Caco-2 (cell line): ENCODE measurements at places on chromosomes 4 and X. TPM values are rescaled to one million over a fixed set of nuclear protein-coding genes. Genes with fewer than 3 reads are reported as not detected.

Gene RPL34
- total RNA-seq = 1,075 and 1,106 TPM in 2 replicates

Gene PLP1
- total RNA-seq = 3.4 and 3.6 TPM in 2 replicates

Gene SLC30A9
- total RNA-seq = 54.7 and 57.1 TPM in 2 replicates

GRCh38 chrX:56812515-56813105 lies 83.6 kb downstream of the NBDY start:
- no peaks in the 10 kb centered on the region for H3K4me1 ChIP-seq
- DNase-seq = no peak
- no peak overlapping the region for H3K27ac ChIP-seq
- no peaks in the 10 kb centered on the region for H3K36me3 ChIP-seq
- H3K27me3 ChIP-seq = no peaks in the 10 kb centered on the region
- no peak overlapping the region for H3K4me3 ChIP-seq

Gene CTSO
- total RNA-seq = 2.3 and 2.9 TPM in 2 replicates

DNA sequence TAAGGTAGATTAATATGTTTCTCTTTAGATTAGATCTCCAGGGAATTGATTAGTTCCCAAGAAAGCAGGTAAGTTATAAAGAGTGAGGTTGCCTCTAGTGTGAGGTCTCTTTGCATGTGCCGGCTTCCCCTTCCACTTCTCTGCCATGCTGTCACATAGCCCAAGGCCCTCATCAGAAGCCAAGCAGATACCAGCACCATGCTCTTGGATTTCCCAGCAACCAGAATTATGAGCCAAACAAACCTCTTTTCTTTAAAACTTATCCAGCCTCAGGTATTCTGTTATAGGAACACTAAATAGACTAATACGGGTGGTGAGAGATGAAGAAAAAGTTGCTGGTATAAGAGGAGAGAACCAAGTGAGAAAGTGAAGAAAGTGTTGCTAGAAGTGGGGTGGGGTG lies 15.1 kb downstream of the ANKRD50 start:
- H3K27ac ChIP-seq = no peak overlapping the region
- H3K4me3 ChIP-seq = no peak overlapping the region
- no peaks in the 10 kb centered on the region for H3K27me3 ChIP-seq
